ENCODE measurements at places on chromosomes 6 and 20.

DNA sequence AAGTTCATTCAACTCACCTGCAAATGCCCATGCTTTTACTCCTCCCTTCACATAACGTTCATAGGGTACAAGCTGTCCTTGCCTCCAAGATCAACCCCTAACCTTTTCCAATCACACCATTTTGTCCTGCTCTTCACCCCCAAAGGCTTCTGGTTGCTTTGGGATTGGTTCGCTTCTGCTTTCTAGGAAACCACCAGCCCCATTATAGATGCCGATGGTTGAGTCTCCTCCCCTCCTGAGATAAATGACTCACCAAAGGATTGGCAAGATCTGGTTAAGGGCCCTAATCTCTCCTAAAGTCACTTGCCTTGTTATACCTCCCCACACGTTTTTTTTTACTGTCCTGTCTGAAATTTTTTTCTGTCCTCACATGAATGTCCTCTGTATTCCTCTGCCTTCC lies 311.4 kb downstream of the HACE1 start:
- no peak for DNase-seq

GRCh38 chr6:140460267-140460666 lies 1085.8 kb upstream of the CITED2 start:
- DNase-seq, result no peak

GRCh38 chr6:163711615-163712565 lies 297.4 kb downstream of the QKI start:
- DNase-seq, result no peak

GRCh38 chr6:133407320-133408100 lies 166.4 kb downstream of the EYA4 start:
- DNase-seq, result no peak

GRCh38 chr20:16011056-16011455 lies 562.2 kb downstream of the KIF16B start:
- no peak for DNase-seq

DNA sequence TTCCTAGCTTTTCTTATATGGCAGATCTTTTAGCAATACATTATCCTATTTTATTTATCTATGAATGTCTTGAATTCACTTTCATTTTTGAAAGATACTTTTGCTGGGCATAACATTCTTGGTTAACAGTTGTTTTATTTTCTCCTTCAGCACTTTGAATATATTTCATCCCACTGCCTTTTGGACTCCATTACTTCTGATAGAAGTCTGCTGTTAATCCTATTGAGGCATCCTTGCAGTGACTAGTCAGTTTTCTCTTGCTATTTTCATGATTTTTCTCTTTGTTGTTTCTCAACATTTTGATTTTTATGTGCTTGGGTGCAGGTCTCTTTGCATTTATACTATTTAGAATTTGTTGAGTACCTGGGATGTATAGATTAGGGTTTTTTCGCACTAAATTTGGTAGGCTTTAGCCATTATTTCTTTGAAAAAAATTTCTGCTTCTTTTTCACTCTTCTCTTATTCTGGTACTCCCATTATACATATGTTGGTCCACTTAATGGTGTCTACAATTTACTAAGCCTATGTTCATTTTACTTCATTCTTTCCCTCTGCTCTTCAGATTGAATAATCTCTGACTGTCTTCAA lies 53.2 kb downstream of the PHACTR3 start:
- no peak for DNase-seq

- no peak for DNase-seq
These were observed 340.7 kb upstream of the TSHZ2 start for GRCh38 chr20:52631469-52631868.

DNA sequence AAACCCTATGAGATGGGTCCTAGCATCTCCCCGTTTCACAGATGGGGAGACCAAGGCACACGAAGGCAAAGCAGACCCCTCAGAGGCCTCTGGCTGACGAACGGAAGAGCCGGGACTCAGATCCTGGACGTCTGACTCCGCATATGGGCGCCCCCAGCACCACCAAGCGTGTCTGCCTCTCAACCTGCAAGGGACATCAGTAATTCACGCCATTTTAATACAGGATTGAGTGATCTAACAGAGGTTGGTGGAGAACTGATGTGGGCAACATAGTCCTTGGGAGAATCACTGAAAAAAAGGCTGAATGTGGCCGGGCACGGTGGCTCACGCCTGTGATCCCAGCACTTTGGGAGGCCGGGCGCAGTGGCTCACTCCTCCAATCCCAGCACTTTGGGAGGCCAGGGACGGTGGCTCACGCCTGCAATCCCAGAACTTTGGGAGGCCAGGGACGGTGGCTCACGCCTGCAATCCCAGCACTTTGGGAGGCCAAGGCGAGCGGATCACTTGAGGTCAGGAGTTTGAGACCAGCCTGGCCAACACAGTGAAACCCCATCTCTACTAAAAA lies 206.6 kb downstream of the DLL1 start:
- DNase-seq, result no peak

GRCh38 chr20:23654717-23655116 lies 17.0 kb upstream of the CST3 start:
- DNase-seq, result no peak

DNA sequence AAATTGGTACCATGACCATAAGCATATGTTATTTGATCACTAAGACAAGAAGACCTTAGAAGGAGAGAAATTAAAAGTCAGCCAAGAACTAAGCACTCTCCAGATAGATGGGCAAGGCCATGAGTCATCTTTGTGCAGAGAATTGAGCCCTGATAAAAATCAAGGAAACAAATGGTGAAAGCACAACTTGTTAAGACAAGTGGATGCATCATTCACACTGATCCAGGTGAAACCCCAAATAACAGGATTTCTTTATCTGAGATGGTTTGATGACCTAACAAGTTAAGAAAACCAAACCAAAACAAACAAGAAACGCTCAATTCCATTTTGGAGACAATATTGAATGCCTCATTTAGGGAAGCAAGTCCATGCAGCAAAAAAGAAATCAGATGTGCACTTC lies 121.6 kb downstream of the ADAT2 start:
- DNase-seq, result peak; percentile 27

GRCh38 chr20:50477239-50477872 lies 32.8 kb upstream of the PTPN1 start:
- no peak for DNase-seq

- DNase-seq, result no peak
These were observed 254.4 kb upstream of the KCNQ5 start for GRCh38 chr6:72367439-72367838.

GRCh38 chr6:107488174-107488874 lies 1.6 kb upstream of the SOBP start:
- no peak for DNase-seq

DNA sequence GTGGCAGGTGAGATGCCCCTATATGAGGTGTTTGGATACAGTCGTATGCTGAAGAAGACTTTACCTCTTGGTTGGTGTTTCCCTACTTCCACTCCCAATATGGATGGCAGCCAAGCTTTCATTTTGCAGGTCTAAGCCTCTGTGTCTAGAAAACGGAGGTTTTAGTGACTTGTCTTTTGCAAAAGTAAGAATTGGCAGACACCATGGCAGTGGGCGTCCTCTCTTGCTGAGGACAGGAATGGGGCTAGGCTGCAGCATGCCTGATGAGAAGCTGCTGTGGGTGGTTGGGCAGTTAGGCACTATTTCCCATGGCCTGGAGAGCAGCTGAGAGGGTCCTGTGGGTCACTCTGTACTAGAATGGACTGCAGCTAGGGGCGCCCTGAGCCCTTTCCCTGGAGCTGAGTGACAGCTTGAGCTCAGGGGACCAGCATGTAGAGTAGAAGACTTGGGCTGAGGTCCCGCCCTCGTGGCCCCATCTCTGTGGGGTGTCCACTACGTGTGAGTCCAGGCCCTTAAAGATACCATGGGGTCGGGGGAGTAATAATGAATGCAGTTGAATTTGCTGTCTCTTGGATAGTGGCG lies 127.4 kb downstream of the CDH26 start:
- no peak for DNase-seq

GRCh38 chr20:45322952-45323383 lies 14.9 kb upstream of the MATN4 start:
- peak; percentile 43 for DNase-seq

GRCh38 chr6:56890683-56891429 lies 64.1 kb upstream of the BEND6 start:
- DNase-seq, result peak; percentile 97

GRCh38 chr20:32163951-32164350 lies 43.6 kb downstream of the PLAGL2 start:
- no peak for DNase-seq

- no peak for DNase-seq
These were observed 32.3 kb downstream of the KCNQ5 start for GRCh38 chr6:72654071-72654621.

DNA sequence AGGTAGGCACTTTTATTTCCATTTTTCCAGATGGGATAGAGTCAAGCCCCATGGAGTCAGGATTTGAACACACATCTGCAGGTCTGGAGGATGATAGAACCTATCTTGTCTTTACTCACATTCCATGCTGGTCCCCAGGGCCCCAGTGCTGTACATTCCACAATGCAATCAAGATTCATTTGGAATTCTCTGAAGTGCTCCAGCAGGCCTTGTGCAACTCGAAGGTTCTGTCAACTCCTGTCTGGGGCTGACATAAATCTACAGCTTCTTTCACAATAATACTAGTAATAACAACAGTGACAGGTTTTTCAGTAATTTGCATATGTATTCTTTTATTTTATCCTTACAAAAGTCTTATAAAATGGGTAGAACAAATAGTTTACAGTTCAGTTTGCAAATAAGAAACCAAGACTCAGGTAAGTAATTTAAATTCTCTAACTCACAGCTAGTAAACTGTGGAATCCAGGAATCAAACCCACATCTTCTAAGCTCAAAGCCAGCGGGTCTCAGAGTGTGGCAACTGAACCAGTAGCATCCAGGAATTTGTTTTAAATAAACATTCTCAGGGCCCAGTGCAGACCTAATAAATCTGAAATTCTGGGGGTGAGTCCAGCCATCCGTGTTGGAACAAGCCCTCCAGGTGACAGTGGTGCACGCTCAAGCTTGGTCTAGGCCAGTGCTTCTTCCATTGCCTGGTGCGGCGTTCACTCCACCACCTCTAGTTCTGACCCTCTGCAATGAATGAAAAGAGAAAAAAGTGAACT lies 137.0 kb upstream of the TNFAIP3 start:
- DNase-seq, result peak; percentile 34

GRCh38 chr6:467671-468082 lies 76.1 kb downstream of the IRF4 start:
- no peak for DNase-seq

DNA sequence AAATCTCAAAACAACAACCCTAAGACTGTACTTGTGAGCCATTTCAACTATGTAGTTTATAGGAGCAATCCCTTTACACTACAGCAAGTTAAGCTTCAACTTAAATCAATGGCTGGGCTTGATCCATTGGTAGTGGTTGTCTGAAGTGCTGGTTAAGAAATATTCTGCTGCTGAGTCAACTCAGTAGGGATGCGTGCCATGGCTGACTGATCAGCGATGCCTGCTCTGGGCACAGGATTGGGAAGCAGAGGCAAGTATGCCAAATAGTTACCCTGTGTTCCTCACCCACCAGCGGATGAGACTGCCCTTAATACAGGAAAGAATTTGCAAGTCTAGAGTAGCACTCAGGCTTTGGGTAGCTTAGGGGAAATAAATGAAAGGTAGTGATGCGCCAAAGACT lies 41.5 kb downstream of the GCM1 start:
- DNase-seq, result peak; percentile 50

GRCh38 chr6:111925296-111925695 lies 52.0 kb upstream of the FYN start:
- DNase-seq, result peak; percentile 82

DNA sequence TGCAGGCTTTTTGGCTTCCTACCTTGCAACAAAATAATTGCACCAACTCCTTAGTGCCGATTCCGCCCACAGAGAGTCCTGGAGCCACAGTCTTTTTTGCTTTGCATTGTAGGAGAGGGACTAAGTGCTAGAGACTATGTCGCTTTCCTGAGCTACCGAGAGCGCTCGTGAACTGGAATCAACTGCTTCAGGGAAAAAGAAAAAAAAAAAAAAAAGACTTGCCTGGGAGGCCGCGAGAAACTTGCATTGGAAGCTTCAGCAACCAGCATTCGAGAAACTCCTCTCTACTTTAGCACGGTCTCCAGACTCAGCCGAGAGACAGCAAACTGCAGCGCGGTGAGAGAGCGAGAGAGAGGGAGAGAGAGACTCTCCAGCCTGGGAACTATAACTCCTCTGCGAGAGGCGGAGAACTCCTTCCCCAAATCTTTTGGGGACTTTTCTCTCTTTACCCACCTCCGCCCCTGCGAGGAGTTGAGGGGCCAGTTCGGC lies 420 bp downstream of the SOX4 start:
- peak; percentile 72 for DNase-seq

GRCh38 chr6:109513571-109514071 lies 30.6 kb upstream of the ZBTB24 start:
- peak; percentile 77 for DNase-seq

- DNase-seq, result no peak
These were observed 36.8 kb upstream of the SAMD3 start for GRCh38 chr6:130259557-130259956.

DNA sequence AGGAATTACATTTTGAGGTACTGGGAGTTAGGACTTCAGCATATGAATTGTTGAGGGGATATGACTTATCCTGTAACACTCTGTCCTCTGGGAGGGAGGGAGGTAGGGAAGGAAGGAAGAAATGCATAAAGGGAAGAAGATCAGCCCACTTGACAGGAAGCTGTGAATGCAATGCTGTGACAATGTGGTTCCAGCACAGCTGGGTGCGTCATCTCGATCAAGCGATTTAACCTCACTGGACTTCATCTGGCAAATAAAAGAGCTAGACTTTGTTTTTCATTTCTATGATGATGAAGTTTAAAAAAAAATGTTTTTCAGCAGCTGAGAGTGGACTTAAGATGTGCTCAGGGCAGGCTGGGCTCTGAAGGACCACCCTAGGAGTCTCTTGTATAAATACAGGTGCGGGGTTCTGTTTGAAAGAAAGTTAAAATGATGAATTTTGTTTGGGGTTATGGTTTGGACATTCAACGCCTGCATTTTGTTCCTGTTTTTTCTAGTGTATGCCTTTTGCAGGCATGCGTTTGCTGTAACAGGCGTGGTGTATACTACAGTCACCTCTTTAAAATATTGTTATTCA lies 178.1 kb downstream of the RIMS1 start:
- DNase-seq, result peak; percentile 10

GRCh38 chr6:55953335-55953734 lies 77.9 kb upstream of the BMP5 start:
- peak; percentile 74 for DNase-seq

GRCh38 chr6:69866351-69866769 lies at the start of gene COL19A1:
TSS of gene COL19A1 (plus strand) at chr6:69866556. CDS start at chr6:69879568, 13,012 bp downstream.
- DNase-seq, result no peak

GRCh38 chr6:43883847-43884651 lies 114.0 kb downstream of the VEGFA start:
- DNase-seq, result no peak

GRCh38 chr6:13068586-13069210 lies 259.6 kb downstream of the TBC1D7 start:
- DNase-seq, result no peak

DNA sequence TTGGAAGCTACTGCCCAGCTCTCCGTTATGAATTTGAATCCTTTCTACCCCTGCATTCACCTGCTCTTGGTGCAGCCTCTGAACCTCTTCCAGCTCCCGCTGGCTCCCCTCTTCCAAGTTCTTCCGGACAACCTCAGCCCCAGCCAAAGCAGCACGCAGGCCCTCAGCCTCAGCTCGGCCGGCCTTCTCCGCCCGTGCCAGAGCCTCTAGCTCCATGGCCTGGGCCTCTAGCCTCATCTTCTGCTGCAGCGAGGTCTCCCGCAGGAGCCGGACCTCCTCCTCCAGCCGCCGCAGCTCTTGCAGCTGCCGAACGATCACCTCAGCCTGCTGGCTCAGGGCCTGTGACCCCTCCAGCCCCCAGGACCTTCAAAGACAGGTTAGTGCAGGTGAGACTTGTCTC lies 3.2 kb downstream of the CCHCR1 start:
- DNase-seq, result no peak

- DNase-seq, result no peak
These were observed 3.8 kb downstream of the NFKBIE start for GRCh38 chr6:44261581-44261980.

- DNase-seq, result no peak
These were observed 45.6 kb upstream of the MAN1A1 start for GRCh38 chr6:119395192-119395591.

Data from IMR-90 (cell line).